ENCODE measurements at places on chromosomes 6 and 20.

DNA sequence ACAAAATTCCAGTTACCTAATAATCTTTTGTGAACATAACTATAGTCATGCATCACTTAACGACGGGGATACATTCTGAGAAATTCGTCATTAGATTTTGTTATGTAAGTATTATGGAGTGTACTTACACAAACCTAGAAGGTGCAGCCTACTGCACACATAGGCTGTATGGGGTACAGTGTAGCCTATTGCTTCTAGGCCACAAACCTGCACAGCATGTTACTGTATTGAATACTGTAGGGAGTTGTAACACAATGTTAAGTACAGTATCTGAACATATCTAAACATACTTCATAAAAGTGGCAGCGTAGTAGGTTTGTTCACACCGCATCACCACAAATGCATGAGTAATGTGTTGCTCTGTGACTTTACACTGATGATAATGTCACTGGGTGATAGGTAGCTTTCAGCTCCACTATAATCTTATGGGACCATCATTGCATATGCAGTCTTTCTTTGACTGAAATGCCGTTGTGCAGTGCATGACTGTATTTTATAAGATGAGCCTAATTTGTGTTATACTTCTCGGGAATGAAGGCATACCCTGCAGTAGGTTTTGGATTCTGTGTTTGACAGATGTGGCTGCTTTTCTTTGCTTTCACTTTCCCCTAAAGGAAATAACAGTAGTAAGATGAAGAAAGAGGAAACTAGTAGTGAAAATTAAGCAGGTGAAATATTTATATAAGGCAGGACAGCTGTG, 365.6 kb downstream of the FARS2 start:
- no peak for DNase-seq

GRCh38 chr6:111381123-111381522, 101.9 kb downstream of the REV3L start:
- DNase-seq, result no peak

DNA sequence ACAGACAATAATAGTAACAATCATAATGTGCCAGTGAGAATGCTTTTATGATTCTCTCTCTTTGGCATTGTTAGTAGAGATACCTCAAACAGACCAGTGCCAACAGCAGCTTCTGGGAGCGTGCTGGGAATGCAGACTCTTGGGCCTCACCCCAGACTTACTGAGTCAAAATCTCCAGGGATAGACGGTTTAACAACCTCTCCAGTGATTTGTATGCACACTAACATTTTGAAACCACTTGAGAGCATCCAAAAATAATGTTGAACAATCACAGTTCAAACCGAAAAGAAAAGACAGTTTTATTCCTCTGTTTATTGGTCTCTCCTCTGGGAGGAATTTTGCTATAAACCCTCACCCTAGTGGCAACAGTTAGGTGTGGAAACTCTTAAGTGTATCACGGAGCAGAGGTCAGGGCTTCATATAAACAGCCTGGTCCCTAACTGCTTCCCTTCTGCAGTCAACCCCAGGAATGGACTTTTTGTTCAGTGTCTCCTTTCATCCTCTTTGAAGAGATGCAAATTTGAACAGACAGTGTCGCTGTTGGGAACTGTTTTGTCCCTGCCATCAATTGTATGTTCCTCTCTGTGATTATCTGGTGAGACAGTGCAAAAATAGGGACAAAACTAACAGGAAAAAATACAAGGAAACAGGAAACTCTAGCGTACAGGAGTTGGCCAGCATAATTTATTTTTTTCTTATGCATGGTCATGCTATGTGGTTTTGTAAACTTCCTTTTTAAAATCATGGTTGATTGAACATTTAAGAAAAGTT, 162.4 kb upstream of the BTBD3 start:
- DNase-seq, result no peak

DNA sequence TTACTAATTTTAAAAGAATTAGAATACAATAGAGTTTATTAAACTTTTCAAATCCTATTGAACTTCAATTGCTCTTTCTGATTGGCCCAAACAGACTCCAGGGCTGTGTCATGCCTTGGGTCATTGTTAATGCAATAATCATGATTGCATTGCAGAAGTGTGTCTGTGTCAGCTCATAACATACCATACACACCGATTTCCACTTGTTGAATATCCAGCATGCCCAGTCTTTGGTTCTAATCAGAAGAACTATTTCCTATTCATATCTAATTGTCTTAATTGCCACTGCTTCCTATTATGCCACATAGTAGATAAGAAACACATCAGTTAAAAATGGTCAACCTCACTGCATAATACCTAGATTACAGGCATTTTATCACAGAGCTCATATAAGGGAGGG, 106.1 kb upstream of the JAG1 start:
- no peak for DNase-seq

DNA sequence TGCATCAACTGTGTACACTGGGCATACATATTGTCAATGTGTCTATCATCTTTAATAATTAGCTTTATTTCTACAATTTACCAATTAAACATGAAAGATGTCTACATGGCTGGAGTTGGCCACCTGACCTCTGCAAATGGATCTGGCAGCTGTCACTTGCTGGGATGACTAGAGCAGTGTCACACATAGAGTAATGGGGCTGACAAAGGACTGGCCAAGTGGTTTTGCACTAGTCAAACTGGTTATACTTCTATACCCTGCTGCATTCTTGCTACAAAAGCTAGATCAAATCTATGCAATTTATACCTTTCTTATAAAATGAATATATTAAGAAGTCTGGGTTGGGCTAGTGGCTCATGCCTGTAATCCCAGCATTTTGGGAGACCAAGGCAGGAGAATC, 99.3 kb downstream of the SESN1 start:
- DNase-seq, result no peak

- DNase-seq, result no peak
Measured at GRCh38 chr6:6461138-6461537, 127.4 kb upstream of the LY86 start.

- no peak for DNase-seq
Measured at GRCh38 chr20:64096535-64096934, 10.8 kb downstream of the NPBWR2 start.

DNA sequence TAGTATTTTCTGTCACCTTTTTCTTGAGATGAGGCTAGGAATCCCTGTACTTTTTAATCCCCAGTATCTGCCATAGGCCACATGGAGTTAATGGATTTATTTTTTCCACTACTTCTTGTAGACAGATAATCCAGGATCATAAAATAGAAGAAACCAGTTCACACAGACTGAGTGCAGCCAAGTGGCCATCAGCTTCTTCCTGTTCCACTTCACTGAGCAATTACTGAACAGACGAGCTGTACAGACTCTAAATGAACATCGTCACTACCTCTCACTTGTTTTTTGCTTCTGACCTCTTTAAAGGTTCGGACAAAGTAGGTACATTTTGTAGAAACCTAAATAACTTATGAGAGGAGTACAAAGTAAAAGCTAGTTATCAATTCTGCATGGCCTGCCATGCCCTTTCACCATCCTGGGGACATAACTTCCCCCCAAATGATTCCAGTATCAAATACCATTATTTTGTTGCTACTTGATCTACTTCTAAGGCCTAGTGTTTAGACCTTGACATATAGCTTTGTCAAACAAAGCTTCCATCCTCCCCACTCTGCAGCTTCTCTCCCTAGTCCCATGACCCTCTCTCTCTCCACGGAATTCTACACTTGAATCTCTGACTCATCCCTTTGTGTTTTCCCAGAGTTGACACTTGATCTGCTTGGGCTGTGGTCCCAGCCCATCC, 34.4 kb upstream of the ARHGAP18 start:
- DNase-seq, result peak; percentile 63
